Stimulated activated CD8-positive, alpha-beta memory T cell treated with anti-CD3 and anti-CD28 coated beads, Interleukin-4, amount 100 ng/mL, for 24 hours (primary cell): ENCODE measurements at places on chromosomes 2 and 18.

GRCh38 chr2:150601280-150602038 lies 114.0 kb upstream of the RND3 start:
- no peak for DNase-seq

DNA sequence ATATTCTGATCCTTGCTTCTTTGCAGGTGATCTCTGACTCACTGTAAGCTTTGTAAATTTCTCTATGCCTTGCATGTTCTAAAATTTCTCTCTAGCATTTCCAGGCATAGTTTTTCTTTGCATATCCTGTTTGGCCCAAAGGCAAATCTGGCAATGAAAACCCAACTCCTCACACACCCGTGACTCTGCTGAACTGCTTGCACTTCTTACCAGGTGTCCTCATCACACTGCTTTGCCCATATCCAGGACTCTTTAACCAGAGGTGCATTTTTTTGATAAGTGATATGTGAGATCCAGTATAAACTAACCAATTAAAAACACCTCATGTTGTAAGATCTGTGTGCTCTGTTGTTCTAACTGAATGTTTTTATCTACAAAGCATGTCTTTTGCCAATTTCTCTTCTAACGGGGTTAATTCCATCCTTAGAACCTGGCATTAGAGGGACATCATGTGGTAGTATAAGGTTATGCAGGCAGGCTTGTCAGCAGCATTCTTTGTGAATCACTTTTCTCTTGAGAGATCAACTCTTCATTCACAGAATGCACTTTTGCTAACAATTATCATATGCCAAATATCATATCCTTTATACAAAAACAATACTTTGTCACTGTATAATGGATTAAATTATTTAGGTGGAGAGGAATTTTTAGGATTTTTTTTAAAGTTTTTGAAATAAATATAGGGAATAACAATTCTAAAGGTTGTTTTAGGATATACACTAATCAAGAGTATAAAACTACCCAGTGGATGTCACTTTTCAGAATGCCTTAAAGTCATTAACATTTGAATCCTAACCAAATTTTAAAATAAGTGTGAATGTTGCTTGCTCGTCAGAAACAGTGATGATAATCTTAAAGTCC lies 20.8 kb upstream of the TMX3 start:
- DNase-seq = no peak

GRCh38 chr2:63755216-63755615 lies 86.5 kb upstream of the UGP2 start:
- DNase-seq = no peak

GRCh38 chr2:179886-180285 lies 83.9 kb downstream of the SH3YL1 start:
- DNase-seq = no peak

- DNase-seq = no peak
These were observed 73.5 kb upstream of the LHCGR start for GRCh38 chr2:48829036-48829435.

DNA sequence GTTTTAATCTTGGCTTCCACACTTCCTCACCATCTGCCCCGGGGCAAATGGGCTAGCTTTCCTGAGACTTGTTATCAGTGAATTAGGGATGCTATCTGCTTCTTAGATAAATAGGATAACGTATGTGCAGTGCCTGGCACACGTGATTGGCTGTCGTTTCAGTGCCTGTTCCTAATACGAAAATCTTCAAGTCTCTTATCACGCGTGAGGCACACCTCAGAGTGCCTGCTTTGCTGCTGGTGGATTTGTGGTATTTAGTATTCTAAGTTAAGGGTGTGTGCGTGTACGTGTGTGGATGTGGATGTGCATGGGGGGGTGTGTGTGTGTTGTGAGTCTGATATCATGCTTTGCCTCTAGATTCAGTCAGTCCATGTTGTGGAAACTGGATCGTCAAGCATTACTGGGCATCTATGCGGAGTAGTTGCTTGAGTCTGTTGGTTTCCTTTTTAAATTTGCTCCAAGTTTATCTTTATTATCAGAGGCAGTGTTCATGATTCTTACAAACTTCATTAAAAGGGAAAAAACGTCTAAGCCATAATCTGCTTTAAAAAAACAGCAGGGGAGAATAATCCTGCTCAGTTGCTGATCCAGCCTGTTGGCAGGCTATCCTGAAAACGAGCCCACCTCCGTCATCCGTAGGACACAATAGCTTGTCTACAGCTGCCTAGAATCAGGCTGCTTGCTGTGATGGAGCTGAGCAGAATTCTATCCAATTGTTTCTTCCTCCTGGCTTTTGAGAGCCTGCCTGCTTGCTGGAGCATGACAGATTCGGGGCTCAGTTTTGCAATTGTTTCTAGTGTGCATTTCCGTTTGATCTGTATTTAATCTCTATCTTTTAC lies 6.6 kb downstream of the SH3RF3 start:
- no peak for DNase-seq

- no peak for DNase-seq
These were observed 200.8 kb upstream of the SIX3 start for GRCh38 chr2:44740678-44741077.

DNA sequence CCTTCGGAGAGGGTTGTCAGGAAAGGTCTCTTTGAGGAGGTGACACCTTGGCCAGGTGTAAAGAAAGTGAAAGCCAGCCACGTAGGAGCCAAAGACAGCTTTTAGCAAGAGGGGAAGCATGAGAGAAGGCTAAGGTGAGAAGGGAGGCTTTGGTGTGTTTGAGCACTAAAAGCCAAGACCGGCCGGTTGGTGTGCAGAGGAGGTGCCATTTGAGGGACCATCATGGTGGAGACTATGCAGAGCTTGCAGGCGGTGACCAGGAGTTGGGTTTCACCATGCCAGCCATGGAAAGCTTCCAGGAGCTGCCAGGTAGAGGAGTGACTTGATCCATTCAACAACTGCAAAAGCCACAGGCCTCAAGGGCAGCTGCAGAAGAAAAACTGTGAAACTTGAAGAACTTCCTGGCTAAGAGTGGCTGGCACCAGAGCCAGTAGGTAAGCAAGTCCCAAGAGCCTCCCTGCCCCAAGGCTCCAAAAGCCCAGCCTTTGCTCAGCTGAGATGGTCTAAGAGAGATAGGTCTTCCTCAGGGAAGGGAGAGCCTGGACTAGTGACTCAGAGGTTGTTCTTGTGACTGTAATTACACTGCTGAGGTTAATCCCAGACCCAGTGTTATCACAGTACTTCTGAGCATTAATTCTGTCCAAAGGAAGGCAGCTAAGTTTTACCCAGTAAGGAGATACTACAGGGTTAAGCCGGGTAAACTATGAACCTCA lies 319.0 kb downstream of the BCL11A start:
- DNase-seq = no peak

DNA sequence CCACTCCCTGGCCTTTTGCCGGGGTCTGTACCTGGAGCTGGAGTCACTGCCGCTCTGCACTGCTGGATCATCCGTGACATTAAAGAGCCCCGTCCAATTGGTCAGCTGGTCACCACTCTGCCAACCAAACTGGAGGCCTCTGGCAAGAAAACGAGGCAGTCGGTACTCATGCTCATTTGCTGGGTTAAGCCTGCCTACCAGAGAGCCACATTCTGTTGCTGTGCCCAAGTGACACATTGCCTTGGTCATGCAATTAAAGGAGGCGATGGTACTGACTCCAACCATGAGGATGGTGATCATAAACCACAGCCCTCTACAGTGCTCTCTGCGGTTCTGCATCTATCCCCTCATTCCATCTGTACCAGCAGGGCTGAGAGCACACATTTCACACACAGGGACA lies 35.5 kb downstream of the ST8SIA5 start:
- no peak for DNase-seq

DNA sequence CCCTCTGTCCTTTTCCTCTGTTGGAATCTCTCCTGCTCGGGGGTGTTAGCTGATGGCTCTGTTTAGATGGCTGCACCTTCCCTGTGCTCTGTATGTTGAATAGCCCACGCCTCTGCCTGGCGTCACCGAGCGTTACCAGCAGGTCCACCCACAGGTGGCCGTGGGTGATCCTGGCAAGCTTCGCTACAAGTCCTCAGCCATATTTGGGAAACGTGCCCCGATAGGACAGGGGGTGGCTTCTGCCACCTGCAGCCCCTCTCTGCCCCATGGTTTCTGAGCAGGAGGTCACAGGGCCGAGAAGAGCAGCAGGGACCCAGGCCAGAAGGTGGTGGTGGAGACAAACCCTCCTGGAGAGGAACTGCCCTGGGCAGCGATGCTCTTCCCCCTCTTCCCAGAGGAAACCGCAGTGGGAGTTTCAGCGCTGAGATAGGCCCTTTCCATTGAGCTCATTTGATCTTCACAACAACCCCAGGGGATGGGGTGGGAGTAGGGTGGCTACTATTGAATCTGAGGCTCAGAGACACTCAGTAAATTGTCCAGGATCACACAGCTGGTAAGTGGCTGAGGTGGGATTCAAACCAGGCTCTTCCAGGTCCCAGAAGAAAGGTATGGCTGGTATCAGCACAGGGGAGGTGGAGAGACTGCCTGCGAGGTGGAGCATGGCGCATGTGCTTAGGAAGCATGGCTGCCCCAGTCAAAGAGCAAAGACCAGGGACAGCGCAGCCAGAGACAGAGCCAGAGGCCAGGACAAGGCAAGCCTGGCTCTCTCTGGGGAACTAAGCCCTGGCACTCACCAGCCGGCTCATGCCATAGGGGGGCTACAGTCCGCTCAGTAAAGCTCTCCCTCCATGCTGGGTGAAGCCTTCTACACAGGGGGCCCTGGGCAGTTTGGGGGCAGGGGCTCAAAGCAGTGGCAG lies 15.0 kb downstream of the NGEF start:
- no peak for DNase-seq

DNA sequence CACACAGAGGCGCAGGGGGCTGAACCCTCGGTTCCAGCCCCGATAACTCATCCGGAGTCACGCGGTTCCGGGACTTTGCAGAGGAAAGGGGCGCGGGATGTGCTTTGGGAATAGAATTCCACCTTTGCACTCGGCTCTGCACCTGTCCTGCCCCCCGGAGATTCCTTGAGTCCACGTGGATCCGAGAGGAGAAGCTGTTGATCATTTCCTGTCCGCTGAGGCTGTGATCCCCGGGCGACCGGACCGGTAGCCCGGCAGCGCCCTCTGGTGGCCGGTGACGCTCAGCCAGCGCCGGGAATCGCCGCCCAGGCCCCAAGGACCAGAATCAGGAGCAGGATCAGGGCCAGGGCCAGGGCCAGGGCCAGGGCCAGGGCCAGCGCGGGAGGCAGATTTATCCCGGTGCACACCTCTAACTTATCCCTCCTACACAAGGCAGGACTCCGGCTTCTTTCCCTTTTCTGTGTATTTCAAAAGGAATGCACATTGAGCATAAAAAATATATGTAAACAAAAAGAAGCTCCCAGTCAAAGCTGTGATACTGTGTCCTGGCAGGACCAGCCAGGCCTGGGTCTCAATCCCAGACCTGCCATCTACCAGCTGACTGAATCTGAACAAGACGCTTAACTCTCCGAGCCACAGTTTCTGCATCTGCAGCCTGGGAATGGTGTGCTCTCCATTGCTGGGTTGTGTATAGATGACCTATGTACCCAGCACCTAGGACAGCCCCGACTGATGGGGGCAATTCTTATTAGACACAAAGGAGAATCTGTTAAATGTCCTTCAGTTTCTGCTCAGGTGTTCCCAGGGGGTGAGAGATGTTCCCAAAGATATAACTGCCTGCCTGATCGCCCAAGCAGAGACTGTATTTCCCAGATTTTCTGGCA lies 8.5 kb upstream of the SPATA3 start:
- peak; percentile 72 for DNase-seq

GRCh38 chr2:165911231-165911630 lies 42.3 kb downstream of the TTC21B start:
- DNase-seq = no peak

DNA sequence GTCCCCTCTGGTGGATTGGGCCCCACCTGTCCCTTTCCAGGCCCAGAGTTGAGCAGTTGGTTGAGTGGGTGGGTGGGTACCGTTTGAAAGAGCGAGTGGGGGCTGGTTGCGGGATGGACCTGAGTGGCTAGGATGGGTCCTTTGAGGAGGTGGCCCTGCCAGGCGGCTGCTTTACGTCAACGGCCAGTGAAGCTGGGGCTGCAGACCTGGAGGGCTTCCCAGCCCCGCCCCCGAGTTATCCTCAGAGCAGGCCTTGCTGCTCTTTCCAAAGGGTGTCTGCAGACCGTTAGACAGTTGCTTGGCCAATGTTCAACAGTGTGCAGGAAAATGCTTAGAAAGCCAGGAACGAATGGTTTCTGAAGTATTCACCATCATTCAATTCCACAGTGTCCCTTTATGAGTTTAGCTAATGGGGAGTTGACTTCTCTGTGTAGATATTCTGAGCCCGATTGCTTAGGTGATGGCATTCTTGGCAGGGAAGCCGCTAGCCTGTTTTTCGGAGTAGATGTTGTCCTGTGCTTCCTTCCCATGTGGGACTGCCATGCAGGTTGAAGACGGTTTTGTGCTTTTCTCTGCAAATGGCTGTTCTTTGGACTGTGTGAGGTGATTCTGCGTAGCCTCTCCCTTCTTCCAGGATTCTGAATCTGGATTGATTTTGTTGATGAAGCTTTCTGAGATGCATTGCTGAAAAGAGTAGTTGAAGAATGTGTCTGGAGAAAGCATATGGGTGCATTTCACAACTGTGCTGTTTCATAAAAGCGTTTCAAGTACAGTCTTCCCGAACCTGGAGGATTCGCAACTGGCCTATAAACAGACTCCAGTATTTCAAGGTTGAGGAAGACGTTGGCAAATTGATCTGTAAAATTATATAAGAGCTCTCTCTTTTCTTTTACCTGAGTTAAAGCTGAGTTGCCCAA lies 45.8 kb downstream of the LDLRAD4 start:
- no peak for DNase-seq

GRCh38 chr2:168116448-168116847 lies 130.9 kb downstream of the STK39 start:
- DNase-seq = no peak
